CD4-positive, alpha-beta memory T cell (primary cell): ENCODE measurements at places on chromosomes 2 and 18. TPM values are rescaled to one million over a fixed set of nuclear protein-coding genes. Genes with fewer than 3 reads are reported as not detected.

The HOXD4 gene
- total RNA-seq: not detected

The NEU4 gene
- total RNA-seq: 0.14 TPM

GRCh38 chr18:41745166-41746049, 209.6 kb upstream of the PIK3C3 start:
- DNase-seq: no peak

The SAG gene
- total RNA-seq: 0.06 TPM

GRCh38 chr2:197204519-197205250, 105.9 kb downstream of the ANKRD44 start:
- no peak for DNase-seq

The DSC1 gene
- 2.7 TPM for total RNA-seq

- no peak for DNase-seq
Observed at GRCh38 chr2:283996-284794, 3.7 kb downstream of the ALKAL2 start.
